ENCODE measurements at places on chromosomes 7 and 10.

DNA sequence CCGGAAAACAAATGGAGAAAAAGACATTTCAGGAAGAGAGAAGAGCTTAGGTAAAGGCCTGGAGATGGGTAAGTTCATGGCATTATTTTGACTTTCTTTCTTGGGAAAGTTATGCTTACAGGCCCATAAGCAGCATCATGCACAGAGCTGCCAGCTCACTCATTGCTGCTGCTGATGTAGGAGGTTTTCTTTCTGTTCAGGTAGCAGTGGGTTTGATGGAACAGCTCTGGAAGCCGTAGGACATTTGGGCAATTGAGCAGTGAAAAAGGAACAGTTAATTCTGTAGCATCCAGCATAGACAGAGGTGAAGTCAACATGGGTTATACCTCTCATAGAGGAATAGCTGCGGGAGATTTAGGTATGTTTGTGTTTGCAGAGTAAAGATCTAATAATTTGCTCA lies 3.3 kb downstream of the CHN2 start:
- no peak for DNase-seq

DNA sequence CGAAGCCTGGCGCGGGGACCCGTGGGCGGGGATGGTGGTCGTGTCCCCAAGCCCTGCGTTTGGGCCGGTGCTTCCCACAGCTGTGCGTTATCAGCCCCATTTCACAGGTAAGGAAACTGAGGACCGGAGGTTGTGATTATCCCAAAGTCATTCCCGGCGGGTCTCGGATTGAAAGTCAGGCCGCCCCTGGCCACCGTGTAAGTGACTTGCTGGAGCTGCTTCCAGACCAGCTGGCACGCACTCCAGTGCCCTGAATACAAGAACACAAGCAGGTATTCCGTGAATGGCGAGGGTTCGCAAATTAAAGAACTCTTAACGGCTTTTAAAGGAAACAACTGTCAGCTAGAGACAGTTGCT lies 675 bp upstream of the ATE1 start:
- no peak for DNase-seq

GRCh38 chr7:103988468-103989199 lies 824 bp downstream of the RELN start:
- peak; percentile 54 for DNase-seq

DNA sequence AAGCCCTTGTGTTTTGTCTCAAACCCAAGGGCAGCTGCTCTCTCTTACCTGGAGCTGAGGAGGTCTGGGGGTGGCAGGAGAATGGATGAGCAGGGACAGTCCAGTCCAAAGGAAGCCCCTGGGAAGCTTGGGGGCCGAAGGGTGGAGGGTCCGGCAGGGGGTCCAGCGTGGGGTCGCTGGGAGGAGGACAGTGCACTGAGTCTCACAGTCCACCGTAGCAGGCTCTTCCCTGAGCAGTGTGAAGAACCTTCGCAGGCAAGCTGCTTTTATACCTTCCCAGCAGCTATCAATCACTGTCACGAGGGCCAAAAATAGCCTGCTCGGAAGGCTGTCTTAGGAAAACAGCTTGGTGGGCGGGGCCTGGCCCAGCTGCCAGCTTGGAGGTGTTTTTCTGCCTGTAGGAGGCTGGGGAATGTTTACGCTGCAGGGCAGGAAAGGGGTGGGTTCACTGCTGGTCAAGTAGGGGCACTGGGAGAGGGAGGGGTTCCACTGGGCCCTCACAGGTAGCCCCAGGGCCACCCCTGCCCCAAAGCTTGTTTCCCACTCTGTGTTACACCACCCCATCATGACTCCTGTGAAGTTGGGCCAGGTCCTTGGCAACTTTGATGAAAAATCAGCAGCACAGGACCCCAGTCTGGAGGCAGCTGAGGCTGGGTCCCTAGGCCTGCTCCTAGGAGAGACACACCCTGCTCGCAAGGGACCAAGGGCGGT lies at the start of gene DEPP1:
Gene DEPP1 (minus strand): TSS at position 240 of the 711 bp plus-strand sequence. CDS start 779 bp downstream, outside the sequence.
- DNase-seq, result peak; percentile 70

DNA sequence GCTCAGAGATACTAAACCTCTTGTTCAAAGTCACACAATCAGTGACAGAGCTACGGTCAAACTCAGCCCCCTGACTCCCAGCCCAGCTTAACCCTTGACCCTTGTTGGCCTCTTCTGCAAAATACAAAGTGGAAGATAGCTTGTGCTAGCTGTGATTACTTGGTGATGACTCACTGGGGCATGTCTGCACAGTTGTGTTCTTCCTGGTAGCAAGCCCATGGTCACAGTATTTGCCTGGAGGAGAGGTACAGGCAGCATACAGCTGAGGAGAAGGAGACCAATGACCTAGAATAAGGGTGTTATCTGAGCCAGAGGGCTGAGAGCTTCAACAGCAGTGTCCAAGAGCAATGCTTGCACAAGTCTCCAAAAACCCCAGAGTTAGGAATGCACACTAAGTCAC lies 5.7 kb upstream of the HSPA12A start:
- DNase-seq, result no peak

- DNase-seq, result no peak
Measured at GRCh38 chr10:7192831-7193361, 217.9 kb downstream of the SFMBT2 start.

DNA sequence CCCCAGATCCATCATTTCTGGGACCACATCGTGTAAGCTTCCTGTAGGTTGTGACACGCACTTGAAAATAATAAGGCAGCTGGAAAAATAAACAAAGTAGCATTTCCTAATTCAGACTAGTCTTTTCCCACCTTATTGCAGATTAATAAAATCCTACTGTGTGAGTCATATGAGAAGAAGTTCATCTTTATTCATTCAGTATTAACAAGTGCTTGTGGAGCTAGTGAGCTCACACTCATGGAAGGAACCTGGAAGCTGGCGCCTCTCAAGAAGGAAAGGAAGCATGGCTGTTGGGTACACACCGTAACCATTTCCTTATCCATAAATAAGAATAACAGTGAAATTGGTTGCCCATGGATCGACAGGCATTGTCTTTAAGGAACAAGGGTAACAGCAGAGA lies 152.6 kb upstream of the PFKP start:
- DNase-seq, result no peak

DNA sequence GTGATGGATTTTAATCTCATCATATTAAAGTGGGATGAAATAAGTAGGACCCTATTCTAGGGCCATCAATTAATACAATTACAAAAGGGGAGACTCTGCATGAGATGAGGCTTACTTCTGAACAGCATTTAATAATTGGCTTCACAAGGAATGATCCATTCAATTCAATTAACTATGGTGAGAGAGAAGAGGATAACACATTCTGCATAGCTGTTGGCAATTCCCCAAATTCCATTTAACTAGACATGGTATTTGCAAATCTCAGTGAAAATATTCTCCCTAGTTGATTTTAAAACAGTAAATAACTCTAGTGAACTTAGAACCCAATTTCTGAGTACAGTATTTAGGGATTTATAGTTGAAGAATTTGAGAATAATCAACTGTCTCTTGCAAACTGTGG lies 145.3 kb downstream of the NOC3L start:
- DNase-seq, result no peak

DNA sequence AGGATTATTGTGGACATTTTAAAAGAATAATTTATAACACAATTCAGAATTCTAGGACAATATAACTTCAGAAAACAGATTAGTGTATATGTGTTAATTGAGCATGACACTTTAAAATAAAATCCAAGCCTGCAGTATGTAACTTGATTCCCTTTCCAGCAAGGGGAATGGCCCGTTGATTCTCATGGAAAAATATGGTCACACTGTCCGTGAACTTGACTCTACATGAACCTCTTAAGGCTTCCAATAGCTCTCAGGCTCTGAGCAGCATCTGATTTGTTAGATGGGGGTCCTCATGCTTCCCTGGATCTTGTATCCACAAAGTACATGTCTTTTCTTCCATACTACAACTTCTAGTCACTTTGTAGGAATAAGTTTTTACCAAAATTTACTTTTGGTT lies 85.5 kb upstream of the AKR1E2 start:
- DNase-seq, result no peak

DNA sequence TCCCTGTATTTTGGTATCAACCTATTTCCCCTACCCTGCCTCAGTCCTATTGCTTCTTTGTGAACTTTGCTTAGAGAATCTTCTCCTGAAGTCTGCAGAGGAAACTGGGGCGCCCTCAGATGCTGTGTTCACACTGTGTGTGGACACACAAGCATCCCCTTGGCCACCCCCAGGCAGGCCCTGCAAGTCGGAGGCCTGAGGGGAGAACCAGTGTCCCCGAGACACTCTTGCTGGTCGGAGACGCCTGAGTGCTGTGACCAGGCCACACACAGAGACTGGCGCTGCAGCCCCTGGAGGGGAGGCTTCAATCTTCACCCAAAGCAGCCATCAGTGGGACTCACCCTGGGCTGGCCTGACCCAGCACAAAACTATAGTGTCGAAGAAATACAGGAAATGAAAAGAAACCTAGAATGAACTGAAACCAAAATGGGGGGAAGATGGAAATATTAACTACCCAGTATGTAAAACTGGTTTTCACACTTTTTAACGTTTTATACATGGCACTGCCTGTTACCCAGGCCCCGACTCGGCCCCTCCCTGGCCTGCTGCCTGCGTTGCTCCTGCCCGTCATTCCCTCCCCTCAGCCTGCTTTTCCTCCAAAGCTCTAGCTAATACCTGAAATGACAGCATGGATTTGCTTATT lies 48.4 kb upstream of the FAM20C start:
- DNase-seq, result no peak

DNA sequence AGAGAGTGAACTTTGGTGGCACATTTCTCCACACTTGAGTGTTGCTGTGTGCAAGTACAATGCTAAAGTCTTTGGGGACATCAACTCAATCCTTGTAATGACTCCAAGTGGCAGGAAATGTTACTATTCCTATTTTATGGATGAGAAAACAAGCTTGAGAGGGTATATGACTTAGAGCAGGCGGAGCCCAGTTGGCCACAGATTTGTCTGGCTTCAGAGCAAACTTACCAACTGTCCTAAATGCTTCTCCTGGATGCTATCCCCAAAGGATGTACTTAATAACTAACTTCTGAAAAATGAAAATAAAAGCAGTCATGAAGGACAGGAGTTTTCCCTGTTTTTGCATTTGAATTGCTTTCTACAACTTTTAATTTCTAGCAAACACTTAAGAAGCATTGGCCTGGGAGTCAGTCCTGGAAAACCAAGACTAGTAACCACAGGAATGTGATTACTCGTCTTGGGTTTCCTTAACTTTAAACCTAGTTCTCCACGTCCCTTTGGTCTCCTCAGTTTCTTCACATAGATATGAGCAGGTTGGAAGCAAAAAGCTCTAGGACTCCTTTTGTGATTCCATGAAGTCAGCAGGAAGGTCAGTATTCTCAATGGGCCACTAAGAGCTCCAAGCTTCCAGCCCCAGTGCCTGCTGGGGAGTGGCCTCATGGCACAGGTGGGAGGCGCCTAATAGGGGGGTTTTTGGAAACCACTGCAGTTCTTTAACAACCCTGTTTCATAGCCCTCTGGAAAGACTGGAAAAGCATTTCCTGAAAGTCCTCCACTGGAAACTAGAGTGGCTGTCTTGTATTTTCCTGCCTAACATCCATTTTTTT lies 140.8 kb downstream of the GLCCI1 start:
- DNase-seq, result no peak

GRCh38 chr10:6269953-6270867 lies 67.5 kb downstream of the PFKFB3 start:
- no peak for DNase-seq

- no peak for DNase-seq
Measured at GRCh38 chr7:103129702-103130549, 19.0 kb downstream of the NAPEPLD start.

- no peak for DNase-seq
Measured at GRCh38 chr10:21355591-21356011, 169.9 kb downstream of the SKIDA1 start.

GRCh38 chr7:5598261-5598761 lies 174.7 kb upstream of the TNRC18 start:
- no peak for DNase-seq

GRCh38 chr7:45035893-45036292 lies 35.9 kb downstream of the CCM2 start:
- no peak for DNase-seq

- no peak for DNase-seq
Measured at GRCh38 chr10:71665456-71665855, 54.1 kb downstream of the C10orf105 start.

GRCh38 chr7:148485618-148486017 lies 104.9 kb upstream of the C7orf33 start:
- peak; percentile 23 for DNase-seq

DNA sequence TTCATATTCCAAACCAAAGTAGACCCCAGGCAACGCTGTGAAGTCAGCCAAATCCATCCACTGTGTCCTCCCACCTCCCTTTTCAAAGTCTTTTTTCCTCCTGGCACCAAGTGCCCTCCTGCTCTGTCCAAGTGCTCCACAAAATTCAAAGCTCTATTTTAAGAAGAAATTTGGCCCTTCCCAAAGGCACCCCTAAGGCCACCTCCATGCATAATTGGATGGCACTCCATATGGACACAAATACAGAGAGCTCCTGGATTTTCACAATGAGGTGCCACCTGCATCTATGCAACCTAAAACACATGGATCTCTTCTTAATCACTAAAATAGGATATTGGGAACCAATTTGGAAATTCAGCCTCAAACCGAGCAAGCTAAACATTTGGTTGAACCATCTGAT lies 121.6 kb downstream of the RELN start:
- no peak for DNase-seq

All from NCI-H526 treated with DMSO at 0.1 percent for 48 hours (cell line).